Iris pigment epithelial cell (primary cell): ENCODE measurements at places on chromosomes 13 and 19.

GRCh38 chr19:45955905-45956608 is 17.6 kb downstream of the NOVA2 start:
- peak; percentile 14 for DNase-seq

GRCh38 chr19:47414469-47414868 is 4.9 kb downstream of the MEIS3 start:
- no peak for DNase-seq

DNA sequence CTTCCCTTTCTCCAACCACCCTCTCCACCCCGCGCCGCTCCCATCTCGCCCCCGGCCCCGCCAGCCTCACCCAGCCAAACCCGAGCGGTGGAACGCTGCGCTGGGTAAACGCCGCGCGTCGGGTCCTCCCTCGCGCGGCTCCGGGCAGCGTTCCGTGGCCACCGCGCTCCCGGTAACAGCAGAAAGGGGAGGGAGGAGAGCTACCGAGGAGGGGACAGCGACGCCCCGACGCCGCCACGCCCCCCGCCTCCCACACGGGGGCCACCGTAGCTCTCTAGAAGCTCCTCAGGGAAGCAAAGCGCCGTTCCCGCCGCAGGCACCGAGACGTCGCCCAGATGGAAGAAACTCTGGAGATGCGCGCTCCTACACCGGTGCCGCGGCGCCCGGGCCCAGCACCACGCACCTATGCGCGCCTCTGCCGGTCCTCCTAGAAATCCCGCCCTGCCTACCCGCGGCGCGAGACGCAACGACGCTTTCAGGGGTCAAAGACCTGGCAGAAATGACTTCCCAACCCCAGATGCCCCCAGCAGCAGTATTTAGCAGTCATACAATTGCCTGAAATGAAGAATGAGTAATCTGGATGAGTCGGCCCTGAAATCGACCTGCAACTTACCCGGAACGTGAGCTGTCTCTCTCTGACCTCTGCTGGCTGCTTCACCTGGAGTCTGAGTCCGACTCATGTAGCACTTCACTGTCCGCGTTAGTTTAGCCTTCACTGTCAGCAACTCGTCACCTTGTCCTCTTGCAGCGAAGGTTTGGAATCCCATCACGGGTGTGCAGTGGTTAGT is at the start of gene RUBCNL:
TSS of gene RUBCNL (minus strand) at position 189 of the 788 bp plus-strand sequence. CDS start 14,777 bp downstream, outside the sequence.
- no peak for DNase-seq

DNA sequence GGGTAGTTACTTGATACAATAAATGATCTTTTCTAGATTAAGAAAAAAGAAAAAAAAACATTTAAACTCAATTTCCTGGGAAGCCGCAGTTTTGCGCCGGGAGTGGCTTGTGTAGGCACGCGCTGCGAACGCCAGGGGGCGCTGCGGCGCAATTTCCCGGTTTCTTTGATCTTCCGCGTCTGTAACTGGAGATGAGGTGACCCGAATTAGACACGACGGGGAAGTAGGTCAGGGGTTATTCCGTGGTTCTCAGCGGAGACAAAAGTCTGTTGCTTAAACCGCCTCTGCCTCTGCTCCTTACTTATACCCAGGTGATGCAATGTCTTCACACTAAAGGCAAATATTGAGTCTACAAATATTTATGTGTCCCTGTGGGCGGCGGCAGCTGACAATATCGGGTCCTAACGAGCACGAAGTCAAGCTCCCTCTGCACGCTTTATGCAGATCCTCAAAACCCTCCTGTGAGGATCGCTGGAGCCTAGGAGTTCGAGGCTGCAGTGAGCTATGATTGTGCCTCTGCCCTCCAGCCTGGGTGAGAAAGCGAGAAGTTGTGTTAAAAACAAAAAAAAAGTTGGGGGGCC is 15.2 kb downstream of the STXBP2 start:
- DNase-seq: peak; percentile 82

GRCh38 chr19:5155586-5156210 is 184.9 kb downstream of the PTPRS start:
- DNase-seq: no peak
